T-helper 1 cell (primary cell): ENCODE measurements at places on chromosomes 3 and 15.

GRCh38 chr3:170196833-170197232 is 15.3 kb upstream of the PHC3 start:
- DNase-seq = no peak

DNA sequence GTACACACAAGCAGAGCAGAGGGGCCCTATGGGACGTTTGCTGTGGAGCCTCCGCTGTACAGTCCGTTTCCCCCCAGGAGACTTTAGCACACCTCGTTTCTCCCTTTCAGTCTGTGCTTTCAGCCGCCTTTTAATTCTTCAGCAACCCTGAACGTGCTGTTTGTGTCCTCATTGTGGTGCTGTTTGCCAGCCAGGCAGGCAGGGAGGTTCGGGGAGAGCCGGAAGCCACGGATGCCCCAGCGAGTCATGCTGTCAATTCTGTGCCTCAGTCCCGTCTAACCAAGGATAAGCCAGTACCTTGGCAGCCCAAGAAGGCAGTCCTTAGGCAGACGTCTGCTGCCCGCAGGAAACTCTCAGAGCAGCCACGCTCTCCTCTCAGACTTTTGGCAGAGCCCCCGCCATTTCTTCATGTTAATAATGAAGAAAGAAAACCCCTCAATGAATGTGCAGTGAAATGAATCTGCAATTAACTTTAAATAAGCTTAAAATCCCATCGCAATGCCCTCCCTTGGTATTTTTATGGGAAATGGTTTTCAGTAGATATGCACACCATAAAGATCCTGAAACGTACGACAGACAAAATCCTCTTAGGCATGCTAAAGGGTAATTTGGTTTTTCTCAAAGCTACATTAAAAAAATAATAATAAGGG is 158.6 kb downstream of the UACA start:
- DNase-seq = no peak

DNA sequence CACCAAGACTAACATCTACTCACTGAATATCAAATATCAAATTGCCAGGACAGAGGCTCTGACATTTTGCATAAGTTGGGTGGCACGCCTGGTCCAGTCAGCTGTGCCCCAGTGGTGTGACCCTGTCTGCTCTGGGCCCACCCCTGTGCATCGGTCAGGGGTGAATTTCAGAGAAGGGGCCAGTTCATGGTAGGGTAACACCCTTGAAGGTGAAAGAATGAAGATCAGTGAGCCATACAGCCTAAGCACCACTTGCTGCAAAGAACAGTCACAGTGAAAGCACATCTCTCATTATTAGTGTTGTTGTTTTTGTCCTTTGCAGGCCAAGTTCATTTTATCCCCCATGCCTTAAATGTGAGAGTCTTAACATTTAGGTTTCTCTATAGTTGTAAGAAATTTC is 86.8 kb downstream of the MYRIP start:
- no peak for DNase-seq

DNA sequence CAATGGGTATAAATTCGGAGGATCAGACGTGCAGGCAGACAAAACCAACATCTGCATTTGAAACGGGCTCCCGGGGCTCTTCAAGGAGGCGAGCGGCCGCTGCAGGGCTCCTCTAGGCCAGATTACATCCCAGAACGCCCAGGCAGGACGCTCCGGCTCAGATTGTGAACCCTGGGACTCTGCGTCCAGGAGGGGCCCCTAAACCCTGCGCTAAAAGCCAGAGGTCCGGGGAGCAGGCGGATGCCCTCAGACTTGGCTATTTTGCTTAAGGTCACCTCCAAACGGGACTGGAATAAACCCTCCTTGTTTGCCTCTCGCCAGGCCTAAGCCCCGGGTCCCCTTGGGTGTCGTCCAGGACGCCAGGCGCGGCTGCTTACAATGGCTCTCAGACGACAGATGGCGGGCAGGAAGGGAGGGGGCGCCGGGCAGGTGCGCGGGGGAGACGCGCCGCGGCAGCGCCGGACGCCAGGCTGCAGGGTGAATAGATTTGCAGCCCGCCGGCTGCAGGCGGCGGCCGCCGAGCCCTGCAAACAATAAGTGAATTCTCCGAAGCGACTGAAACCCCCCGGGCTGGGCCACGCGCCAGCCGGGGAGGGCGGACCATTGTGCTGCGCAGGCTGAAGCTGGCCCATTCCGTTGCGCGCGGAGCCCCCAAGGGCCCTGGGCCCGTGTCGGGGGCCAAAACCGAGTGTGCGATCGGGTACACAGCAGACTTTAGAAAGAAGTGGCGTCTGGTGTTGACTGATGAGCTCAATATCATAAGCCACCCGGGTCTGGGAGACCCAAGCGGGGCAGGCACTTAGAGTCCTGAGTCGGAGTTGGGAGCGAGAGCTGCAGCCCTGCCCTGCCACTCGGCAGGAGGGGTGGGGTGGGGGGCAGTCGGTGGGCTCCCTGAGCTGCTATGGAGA is 32.3 kb upstream of the AMOTL2 start:
- no peak for DNase-seq

DNA sequence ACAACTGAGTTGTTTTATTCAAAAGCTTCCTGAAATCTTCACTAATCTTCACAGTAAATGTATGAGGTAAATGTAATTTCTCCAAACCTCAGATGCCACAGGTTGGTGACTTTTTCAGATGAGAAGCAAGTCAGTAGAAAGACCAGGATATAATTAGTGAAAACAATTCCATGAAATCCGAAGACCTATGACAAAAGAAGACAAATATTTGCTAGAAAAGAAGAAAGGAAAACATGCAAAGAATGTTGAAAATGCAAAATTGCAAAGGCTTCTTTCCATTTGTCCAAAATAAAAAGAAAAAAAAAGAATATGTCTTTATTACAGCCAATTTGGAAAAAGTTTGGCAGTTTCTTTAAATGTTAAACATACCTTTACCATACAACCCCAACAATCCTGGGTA is 88.3 kb upstream of the MYRIP start:
- DNase-seq = no peak

DNA sequence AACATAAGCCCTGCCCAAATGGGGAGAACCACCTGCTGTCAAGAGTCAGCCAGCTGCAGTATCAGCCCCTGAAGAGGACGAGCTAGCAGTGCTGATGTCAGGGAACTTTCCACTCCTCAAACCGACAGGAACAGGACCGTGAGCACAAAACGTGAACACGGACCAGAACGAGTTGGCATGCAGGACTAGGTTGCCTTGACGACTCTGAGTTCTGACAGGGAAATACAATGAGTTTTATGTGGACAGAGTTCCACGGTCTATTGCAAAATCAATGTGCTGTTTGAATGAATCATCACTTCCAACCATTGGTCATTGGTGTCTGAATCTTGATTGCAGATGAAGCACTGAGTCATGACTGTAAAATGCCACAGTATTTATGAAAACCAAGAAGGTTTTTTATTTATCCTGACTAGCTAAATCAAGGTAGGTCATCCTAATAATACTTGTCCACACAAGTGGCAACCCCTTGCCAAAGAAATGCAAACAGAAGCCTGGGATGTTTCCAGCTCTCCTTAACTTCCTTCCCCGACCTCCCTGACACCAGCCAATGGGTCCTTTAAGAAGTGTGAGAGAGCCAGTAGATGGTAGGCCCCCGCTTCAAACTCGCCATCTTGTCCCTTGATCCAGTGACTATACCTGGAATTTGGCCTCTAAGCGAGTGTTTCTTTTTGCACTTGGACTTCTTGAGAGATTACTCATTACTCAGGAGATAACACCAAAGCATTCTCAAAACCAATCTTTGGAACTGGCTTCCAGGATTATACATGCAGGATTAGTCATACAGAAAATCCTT is 119.6 kb downstream of the ASB7 start:
- DNase-seq = no peak

DNA sequence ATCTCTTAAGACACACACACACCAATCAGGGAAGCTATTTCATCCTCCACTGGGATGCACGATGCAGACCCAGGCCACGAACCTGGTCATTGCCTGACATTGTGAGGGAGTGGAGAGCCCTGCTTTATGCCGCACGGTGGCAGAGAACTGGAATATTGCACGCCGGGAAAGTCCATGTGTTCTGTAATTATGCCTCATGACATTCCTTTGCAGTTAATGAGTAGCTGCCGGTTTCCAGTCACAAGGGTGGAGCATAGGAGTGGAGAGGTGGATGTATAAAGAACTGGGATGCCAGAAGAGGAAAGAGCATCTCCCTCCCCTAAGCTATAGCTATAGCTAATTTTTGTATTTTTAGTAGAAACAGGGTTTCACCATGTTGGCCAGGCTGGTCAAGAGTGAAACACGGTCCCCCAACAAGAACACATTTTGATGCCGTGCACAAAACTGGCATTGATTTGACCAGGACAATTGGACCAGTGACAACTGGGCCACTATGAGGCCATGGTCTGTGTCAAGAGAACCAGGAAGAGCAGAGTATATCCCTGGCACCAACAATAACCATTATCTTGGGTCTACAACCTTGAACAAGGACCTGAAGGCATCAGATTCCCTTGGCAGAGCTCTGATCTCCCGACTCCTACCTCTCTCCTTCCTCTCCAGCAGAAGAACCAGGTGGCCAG is 51.4 kb downstream of the SH3BP5 start:
- DNase-seq = no peak

DNA sequence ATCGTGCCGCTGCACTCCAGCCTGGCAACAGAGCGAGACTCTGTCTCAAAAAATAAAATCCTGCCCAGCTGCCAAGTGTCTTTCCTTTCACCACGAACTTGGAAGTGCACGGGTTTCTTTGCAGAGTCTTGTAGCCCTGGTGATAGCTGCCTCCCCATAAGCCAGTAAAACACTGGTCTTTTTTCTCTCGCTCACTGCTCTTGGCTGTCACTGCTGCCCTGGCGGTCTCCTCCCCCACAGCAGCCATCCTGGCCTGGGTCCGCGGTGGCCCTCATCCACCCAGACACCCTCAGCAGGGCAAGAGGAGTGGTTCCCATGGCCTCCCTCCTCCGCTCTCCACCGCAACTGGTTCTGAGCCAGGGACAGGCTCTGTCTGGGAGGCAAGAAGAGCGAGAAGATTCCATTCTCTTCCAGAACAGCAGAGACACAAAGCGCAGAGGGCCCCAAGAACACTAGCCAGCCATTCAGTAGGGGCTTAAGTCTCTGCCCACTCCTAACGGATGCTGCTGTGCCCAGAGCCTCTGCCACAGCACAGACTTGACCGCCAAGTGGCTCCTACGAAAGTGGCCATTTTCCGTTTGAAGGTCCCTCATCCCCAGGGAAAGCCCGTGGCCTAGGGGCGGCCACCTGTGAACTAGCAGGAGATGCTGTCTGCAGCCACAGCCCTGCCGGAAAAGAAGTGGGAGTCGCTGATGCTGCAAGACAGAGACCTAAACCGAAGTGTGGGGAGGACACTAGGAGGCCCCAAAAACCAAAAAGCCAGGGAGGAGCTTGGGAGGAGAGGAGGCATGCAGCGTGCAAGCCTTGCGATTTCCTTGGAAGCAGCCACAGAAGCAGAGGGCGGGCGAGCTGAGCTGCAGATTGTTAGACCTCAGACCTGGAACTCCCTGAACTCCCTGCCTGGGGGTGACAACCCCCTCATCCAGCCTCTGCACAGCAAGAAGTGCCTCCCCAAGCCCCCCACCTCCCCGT is 44.1 kb downstream of the KLHL25 start:
- DNase-seq = no peak

DNA sequence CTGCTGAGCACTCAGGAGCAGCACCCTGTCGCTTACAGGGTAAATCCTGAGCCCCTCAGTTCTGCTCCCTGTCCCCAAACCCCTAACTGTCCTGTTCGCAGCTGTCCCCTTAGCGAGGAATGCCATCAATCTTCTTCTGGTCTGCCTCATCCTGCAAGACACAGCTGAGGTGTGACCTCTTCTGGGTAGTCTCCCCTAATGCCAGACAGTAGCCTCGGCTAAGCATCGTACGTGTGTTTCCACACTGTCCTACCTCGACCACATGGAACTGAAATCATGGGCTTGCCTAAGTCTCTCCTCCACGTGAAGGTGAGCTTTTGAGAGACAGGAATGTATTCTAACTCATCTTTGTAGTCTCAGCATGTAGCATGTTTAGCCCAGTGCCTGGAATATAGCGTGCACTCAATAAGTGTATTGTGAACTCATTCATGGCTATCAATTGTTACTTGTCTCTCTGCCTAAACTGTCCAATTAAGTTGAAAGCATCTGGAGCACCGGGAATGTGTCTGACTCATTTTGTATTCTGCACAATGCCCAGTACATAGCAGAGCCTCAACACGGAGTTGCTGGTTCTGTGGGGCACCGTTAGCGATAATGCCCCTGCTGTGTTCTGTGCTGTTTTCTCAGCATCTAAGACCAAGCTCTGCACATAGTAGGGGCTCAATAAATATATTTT is 90.2 kb downstream of the HES1 start:
- no peak for DNase-seq

- no peak for DNase-seq
These were observed 96.0 kb downstream of the C3orf70 start for GRCh38 chr3:185056908-185057307.
